ENCODE measurements at places on chromosomes 11 and 22. TPM values are rescaled to one million over a fixed set of nuclear protein-coding genes. Genes with fewer than 3 reads are reported as not detected.

The UPK2 gene
- total RNA-seq, result not detected

DNA sequence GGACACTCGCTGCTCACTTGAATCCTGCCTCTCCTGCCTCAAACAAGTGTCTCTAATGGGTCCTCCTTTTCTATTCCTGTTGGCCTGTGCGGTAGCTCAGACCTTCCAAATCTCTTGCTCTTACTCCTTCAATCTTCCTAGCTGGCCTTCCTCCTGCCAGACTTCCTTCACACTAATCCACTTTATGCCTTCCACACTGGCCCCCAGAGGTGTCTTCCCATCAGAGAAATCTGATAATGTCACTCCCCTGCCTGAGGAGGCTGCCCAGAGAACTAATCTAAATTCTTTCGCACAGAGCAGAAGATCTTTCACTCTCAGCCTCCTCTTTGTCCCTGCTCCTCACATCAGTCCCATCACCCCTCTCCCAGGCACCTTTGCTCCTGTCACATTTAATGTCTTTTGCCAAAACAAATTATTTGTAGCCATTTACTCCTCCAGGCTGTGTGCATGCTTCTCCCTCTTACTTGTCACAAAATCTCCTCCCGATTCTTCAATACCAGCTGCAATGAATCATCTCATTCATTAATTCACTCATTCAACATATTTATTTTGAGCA, 175.7 kb downstream of the MAML2 start:
- H3K4me3 ChIP-seq, result no peak overlapping the region
- DNase-seq, result no peak
- peaks cover 7% of the 10 kb centered on the region for H3K4me1 ChIP-seq
- H3K36me3 ChIP-seq, result no peaks in the 10 kb centered on the region
- H3K27me3 ChIP-seq, result no peaks in the 10 kb centered on the region
- H3K27ac ChIP-seq, result no peak overlapping the region

The BARX2 gene
- 0.49 TPM for total RNA-seq

The OR5D14 gene
- not detected for total RNA-seq

- H3K4me3 ChIP-seq, result peak overlapping the region; percentile 90
- no peaks in the 10 kb centered on the region for H3K36me3 ChIP-seq
- DNase-seq, result no peak
- H3K27me3 ChIP-seq, result no peaks in the 10 kb centered on the region
- H3K27ac ChIP-seq, result peak overlapping the region; percentile 65
- H3K4me1 ChIP-seq, result peaks cover 10% of the 10 kb centered on the region
Observed at GRCh38 chr22:43955883-43956782, 891 bp downstream of the SAMM50 start.

- H3K27me3 ChIP-seq, result no peaks in the 10 kb centered on the region
- H3K4me1 ChIP-seq, result no peaks in the 10 kb centered on the region
- no peak overlapping the region for H3K27ac ChIP-seq
- no peak for DNase-seq
Observed at GRCh38 chr11:93089474-93090102, 108.2 kb downstream of the SLC36A4 start.

- no peaks in the 10 kb centered on the region for H3K36me3 ChIP-seq
- no peak overlapping the region for H3K4me3 ChIP-seq
- H3K4me1 ChIP-seq, result peaks cover 98% of the 10 kb centered on the region
- H3K27me3 ChIP-seq, result no peaks in the 10 kb centered on the region
- peak overlapping the region; percentile 95 for H3K27ac ChIP-seq
Observed at GRCh38 chr11:11553573-11553972, 68.2 kb downstream of the GALNT18 start.

- H3K36me3 ChIP-seq, result no peaks in the 10 kb centered on the region
- DNase-seq, result no peak
- peaks cover 19% of the 10 kb centered on the region for H3K4me1 ChIP-seq
- H3K27me3 ChIP-seq, result no peaks in the 10 kb centered on the region
- H3K27ac ChIP-seq, result peak overlapping the region; percentile 21
Observed at GRCh38 chr11:30481796-30482195, 104.4 kb downstream of the MPPED2 start.

The CST6 gene
- 13.5 TPM for total RNA-seq

- H3K27ac ChIP-seq, result peak overlapping the region; percentile 87
- peak overlapping the region; percentile 47 for H3K4me3 ChIP-seq
- H3K4me1 ChIP-seq, result peaks cover 7% of the 10 kb centered on the region
- no peaks in the 10 kb centered on the region for H3K27me3 ChIP-seq
Observed at GRCh38 chr11:16606784-16607674, 131.4 kb upstream of the C11orf58 start.

GRCh38 chr22:21823740-21824444, 43.6 kb downstream of the MAPK1 start:
- H3K36me3 ChIP-seq, result no peaks in the 10 kb centered on the region
- peaks cover 5% of the 10 kb centered on the region for H3K4me1 ChIP-seq
- no peak overlapping the region for H3K4me3 ChIP-seq
- no peak for DNase-seq
- H3K27me3 ChIP-seq, result no peaks in the 10 kb centered on the region

- H3K36me3 ChIP-seq, result peaks cover 8% of the 10 kb centered on the region
- H3K27me3 ChIP-seq, result no peaks in the 10 kb centered on the region
- no peak overlapping the region for H3K4me3 ChIP-seq
- no peaks in the 10 kb centered on the region for H3K4me1 ChIP-seq
- H3K27ac ChIP-seq, result peak overlapping the region; percentile 47
- peak; percentile 57 for DNase-seq
Observed at GRCh38 chr22:29830585-29830984, 7.5 kb downstream of the ASCC2 start.

DNA sequence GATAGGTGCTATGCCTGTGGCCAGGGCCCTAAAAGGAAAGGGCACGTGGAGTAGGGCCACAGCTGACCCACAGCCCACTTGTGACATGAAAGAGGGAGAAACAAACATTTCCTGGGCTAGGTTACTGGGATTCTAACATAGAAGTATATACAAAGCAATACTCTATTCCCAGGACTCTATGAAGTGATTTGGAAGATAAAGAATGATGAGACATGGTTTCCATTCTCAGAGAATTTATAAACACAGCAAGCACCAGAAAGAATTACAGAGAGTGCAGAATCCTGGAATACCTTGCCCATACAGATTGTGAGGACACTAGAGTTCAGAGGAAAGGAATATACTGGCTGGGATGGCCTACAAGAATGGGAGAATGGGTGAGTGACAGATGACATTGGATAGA, 86.4 kb downstream of the KIRREL3 start:
- H3K36me3 ChIP-seq, result no peaks in the 10 kb centered on the region
- no peaks in the 10 kb centered on the region for H3K27me3 ChIP-seq
- no peaks in the 10 kb centered on the region for H3K4me1 ChIP-seq
- H3K4me3 ChIP-seq, result no peak overlapping the region
- no peak for DNase-seq

GRCh38 chr11:2583605-2583958, 116.2 kb downstream of the KCNQ1OT1 start:
- H3K27me3 ChIP-seq, result no peaks in the 10 kb centered on the region
- peak; percentile 1 for DNase-seq
- H3K27ac ChIP-seq, result no peak overlapping the region
- no peaks in the 10 kb centered on the region for H3K4me1 ChIP-seq
- H3K4me3 ChIP-seq, result no peak overlapping the region
- no peaks in the 10 kb centered on the region for H3K36me3 ChIP-seq

The WT1 gene
- 0.40 TPM for total RNA-seq

The MOGAT2 gene
- total RNA-seq, result 1.0 TPM

DNA sequence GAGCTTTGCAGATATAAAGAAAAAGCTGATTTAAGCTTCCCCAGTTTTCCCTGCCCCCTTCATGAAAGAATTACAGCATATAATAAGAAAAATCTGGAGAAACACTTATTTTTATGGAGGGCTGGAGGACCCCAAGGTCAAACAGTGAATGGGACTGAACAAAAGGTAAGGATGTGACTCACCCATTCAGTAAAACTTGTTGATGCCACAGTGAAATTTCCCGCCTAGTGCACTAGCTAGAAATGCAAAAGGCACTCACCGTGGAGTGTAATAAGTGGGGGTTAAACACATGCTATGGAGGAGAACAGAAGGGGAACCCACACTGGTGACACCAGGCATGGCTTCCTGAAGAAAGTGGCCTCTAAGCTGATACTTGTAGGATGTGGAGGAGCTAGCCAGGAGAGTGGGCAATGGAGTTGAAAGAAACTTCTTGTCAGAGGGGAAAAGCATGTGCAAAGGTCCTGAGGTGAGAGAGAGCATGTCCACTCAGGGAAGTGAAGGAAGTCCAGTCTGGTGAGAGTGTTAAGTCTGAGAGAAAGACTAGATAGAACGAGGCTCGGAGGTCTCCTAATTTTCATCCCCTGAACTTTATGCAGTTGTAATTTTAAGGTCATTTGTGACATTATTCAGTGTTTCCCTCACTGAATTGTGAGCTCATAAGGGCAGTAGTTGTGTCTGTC, 77.1 kb downstream of the MIAT start:
- H3K36me3 ChIP-seq, result no peaks in the 10 kb centered on the region
- no peaks in the 10 kb centered on the region for H3K27me3 ChIP-seq
- DNase-seq, result no peak
- H3K4me3 ChIP-seq, result no peak overlapping the region

The RNF121 gene
- 41.9 TPM for total RNA-seq

DNA sequence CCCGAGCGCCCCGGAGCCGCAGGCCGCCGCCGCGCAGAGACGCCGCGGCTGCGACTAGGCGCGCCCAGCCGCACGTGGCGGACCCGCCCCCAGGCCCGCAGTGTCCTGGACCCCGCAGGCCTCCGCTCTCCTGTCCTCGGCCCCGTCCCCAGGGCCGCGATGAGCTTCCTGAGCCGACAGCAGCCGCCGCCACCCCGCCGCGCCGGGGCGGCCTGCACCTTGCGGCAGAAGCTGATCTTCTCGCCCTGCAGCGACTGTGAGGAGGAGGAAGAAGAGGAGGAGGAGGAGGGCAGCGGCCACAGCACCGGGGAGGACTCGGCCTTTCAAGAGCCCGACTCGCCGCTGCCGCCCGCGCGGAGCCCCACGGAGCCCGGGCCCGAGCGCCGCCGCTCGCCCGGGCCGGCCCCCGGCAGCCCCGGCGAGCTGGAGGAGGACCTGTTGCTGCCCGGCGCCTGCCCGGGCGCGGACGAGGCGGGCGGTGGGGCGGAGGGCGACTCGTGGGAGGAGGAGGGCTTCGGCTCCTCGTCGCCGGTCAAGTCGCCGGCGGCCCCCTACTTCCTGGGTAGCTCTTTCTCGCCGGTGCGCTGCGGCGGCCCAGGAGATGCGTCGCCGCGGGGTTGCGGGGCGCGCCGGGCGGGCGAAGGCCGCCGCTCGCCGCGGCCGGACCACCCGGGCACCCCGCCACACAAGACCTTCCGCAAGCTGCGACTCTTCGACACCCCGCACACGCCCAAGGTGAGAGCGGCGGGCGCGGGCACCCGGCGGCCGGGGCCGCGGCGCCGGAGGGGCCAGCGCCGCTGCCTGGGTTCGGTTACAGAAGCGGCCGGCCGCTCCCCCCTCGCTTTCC, 528 bp downstream of the WEE1 start:
- peak overlapping the region; percentile 44 for H3K4me3 ChIP-seq
- DNase-seq, result peak; percentile 37
- H3K27ac ChIP-seq, result peak overlapping the region; percentile 95
- H3K27me3 ChIP-seq, result no peaks in the 10 kb centered on the region
- peaks cover 38% of the 10 kb centered on the region for H3K4me1 ChIP-seq

GRCh38 chr11:74320538-74320937, 9.1 kb upstream of the P4HA3 start:
- no peak for DNase-seq
- H3K27ac ChIP-seq, result no peak overlapping the region
- no peak overlapping the region for H3K4me3 ChIP-seq
- no peaks in the 10 kb centered on the region for H3K36me3 ChIP-seq
- H3K27me3 ChIP-seq, result no peaks in the 10 kb centered on the region

The CDC42BPG gene
- 13.9 TPM for total RNA-seq

The COA4 gene
- total RNA-seq, result 111 TPM

GRCh38 chr22:45529105-45529504, 26.4 kb downstream of the FBLN1 start:
- no peak for DNase-seq
- H3K27ac ChIP-seq, result no peak overlapping the region
- H3K4me1 ChIP-seq, result peaks cover 4% of the 10 kb centered on the region
- no peaks in the 10 kb centered on the region for H3K27me3 ChIP-seq
- no peak overlapping the region for H3K4me3 ChIP-seq

GRCh38 chr11:128581561-128582272, 5.6 kb downstream of the ETS1 start:
- H3K27me3 ChIP-seq, result no peaks in the 10 kb centered on the region
- peaks cover 2% of the 10 kb centered on the region for H3K4me1 ChIP-seq
- DNase-seq, result no peak

DNA sequence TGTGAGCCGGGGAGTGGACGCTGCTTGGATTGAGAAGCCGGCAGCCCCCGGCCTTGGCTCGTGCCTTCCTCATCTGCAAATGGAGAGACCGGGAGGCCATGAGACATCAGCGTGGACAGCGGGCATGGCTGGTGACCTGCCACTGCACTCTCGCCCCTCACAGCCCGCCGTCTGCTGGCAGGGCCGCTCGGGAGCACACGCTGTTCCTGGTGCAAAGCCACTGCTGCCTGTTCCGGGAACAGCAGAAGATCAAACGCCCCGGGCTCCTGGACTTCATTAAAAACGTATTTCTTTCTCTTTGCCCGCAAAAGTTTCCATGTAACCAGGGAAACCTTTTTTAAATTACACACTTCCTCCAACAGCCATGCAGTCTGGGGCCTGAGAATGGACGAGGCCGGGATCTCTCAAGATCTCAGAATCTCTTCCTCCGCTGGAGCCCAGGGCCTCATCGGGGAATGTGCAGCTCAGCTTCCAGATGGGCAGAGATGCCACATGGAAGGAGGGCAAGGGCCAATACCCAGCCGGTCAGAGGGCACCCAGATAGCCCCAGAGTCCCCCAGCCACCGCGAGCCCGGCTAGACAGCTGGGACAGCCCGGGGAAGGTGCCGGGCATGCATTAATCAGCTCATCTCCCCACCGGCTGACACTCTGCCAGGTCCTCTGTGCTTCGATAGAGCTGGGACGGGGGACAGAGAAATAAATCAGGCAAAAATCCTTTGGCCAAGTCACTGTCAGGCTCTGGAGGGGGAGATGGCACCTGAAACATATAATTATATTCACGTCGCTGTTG, 62.8 kb upstream of the PRR5 start:
- peak; percentile 18 for DNase-seq
- no peak overlapping the region for H3K4me3 ChIP-seq
- H3K27me3 ChIP-seq, result no peaks in the 10 kb centered on the region
- H3K4me1 ChIP-seq, result peaks cover 5% of the 10 kb centered on the region

DNA sequence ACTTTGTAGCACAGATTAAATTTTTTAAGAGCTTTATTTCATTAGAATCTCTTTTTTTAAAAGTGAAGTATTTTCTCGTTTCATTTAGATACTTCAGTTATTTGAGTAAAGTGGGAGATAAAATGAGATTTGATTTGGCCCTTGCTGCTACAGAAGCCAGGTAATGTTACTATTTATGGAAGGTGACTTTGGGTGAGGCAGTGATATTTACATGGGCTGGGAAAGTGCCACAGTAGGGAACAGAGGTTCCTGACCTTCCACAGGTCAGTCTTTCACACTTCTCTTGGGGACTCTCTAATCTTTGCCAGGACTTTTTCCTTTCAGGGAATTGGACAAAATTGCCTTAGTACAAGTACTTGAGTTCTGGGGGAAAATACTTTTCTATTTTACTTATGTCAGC, 20.4 kb downstream of the CTR9 start:
- H3K4me1 ChIP-seq, result no peaks in the 10 kb centered on the region
- H3K4me3 ChIP-seq, result no peak overlapping the region
- no peak overlapping the region for H3K27ac ChIP-seq
- H3K36me3 ChIP-seq, result peaks cover 55% of the 10 kb centered on the region
- DNase-seq, result no peak

The C11orf86 gene
- not detected for total RNA-seq

The RAB38 gene
- total RNA-seq, result 5.6 TPM

- H3K27me3 ChIP-seq, result no peaks in the 10 kb centered on the region
- H3K4me3 ChIP-seq, result no peak overlapping the region
- no peaks in the 10 kb centered on the region for H3K36me3 ChIP-seq
Observed at GRCh38 chr11:127804747-127805400, 782.5 kb downstream of the ETS1 start.

Data from thyroid gland (tissue), 4 donors.